ENCODE measurements at places on chromosomes 3 and 15.

DNA sequence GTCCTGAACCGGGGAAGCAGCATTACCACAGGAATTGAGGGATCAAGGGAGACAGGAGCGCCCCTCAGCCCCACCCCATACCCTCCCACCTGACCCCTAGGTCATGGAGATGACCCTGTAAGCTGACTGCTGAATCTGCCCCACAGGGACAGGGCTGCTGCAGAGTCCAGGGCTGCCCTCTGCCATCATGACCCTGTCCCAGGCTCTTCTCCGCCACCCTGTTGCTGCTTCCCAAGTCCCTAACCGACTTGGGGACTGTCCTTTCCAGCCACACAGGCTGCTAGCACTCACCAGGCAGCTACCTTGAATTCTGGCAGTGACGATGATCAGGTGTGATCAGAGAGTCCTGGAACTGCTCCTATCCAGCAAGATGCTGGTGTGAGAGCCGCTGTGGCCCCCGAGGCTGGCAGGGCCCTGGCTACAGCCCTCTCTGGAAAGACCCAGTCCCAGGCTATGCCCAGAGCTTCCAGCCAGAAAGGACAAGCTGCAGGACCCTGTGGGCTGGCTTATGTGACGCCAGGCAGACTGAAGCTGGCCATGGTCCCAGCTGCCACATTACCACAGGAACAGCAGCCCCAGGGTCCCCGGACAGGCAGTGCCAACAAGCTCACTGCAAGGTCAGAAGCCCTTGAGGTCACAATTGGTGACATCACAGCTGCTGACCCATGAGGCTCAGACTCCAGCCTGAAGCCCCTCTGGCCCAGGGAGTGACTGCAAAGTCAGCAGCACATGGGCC is at the start of gene C3orf22:
Gene C3orf22 (minus strand): TSS at position 597 of the 736 bp plus-strand sequence. CDS start 5,542 bp downstream, outside the sequence.
- no peaks in the 10 kb centered on the region for H3K4me1 ChIP-seq
- H3K4me3 ChIP-seq, result no peak within 1 kb of the TSS
- no peaks in the 10 kb centered on the region for H3K27me3 ChIP-seq
- H3K27ac ChIP-seq, result no peak within 1 kb of the TSS

- no peaks in the 10 kb centered on the region for H3K4me1 ChIP-seq
- no peak for DNase-seq
- H3K4me3 ChIP-seq, result no peak overlapping the region
- no peaks in the 10 kb centered on the region for H3K36me3 ChIP-seq
- H3K27ac ChIP-seq, result no peak overlapping the region
These were observed 10.1 kb downstream of the GHSR start for GRCh38 chr3:172438186-172438585.

- H3K27ac ChIP-seq, result no peak overlapping the region
- no peak overlapping the region for H3K4me3 ChIP-seq
- no peak for DNase-seq
- H3K36me3 ChIP-seq, result peaks cover 15% of the 10 kb centered on the region
- H3K4me1 ChIP-seq, result no peaks in the 10 kb centered on the region
These were observed 23.5 kb downstream of the TSEN2 start for GRCh38 chr3:12507591-12508281.

DNA sequence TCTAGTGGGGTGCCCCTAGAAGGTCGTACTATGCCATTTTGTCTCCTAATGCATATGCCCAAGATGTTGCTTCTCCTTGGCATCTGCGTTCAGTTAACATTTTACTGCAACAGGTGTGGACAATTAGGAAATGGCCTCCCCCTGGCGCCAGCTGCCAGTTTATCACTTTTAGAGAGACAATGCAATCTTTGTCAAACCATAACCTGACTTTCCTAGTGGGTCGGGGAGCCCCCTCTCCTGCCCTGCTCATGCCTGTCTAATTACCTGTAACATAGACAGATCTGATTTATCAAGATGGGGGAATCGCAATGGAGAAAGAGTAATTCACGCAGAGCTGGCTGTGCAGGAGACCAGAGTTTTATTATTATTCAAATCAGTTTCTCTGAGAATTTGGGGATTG is 353.7 kb upstream of the SGO1 start:
- no peak overlapping the region for H3K4me3 ChIP-seq
- H3K4me1 ChIP-seq, result no peaks in the 10 kb centered on the region
- DNase-seq, result no peak
- H3K36me3 ChIP-seq, result no peaks in the 10 kb centered on the region
- no peak overlapping the region for H3K27ac ChIP-seq

DNA sequence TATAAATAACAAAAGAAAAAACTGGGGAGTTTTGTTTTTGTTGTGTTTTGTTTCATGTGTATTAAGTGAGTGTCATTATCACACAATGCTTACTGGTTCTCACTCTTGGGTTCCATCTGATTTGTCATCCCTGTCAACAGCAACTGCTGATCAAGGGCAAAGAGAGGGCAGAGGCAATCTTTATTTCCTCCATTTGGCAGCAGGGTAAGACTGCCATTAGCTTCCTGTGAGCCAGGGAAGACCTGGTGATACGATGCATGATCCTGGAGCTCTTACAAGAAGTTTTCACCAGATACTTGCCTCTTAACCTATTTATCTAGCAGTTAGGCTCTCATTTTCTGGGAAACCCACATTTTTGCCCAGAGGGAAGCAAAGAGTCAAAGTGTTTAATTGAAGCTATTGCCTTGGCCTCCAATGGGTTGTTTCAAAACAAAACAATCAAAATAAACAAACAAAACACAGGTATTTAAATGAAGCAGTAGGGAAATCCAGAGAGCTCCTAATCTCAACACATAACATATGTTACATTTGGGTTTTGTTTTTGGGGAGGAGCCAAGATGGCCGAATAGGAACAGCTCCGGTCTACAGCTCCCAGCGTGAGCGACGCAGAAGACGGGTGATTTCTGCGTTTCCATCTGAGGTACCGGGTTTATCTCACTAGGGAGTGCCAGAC is 529.8 kb downstream of the MAGI1 start:
- no peaks in the 10 kb centered on the region for H3K36me3 ChIP-seq
- H3K27ac ChIP-seq, result no peak overlapping the region
- no peaks in the 10 kb centered on the region for H3K4me1 ChIP-seq
- H3K4me3 ChIP-seq, result no peak overlapping the region

DNA sequence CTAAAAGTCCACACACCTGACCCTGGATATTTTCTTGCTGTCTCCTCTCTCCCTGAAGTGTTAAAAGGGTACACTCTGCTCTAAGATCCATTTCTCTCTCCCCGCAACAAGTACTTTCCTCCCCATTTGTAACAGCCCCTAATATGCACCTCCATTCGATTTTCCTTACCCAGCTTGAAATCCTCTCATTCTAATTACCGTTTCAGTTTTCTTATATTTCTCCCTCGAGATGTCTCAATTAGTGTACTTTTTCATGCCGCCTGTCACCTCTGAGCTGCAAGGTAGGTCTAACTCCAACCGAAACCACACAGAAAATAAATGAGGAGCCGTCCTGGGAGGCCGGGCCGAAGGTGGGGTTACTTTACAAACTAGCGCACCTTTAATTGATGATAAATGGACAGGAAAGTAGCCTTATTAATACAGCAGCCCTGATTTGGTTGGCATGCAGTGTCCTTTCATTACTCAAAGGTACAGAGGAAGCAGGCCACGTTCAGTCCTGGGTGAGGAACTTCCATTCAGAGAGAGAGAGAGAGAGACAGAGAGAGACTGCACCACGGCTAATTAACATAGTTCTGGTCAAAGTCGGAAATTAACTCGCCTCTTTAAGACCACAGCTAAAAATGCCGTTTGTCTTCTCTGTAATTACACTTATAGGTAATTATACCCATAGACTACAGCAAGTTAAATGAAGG is 319.9 kb downstream of the ARRDC4 start:
- H3K4me1 ChIP-seq, result no peaks in the 10 kb centered on the region
- H3K36me3 ChIP-seq, result no peaks in the 10 kb centered on the region
- no peak overlapping the region for H3K4me3 ChIP-seq
